ENCODE measurements at places on chromosomes 2 and 18.

- no peak for DNase-seq
These were observed 58.6 kb downstream of the KCNG2 start for GRCh38 chr18:79856119-79857007.

DNA sequence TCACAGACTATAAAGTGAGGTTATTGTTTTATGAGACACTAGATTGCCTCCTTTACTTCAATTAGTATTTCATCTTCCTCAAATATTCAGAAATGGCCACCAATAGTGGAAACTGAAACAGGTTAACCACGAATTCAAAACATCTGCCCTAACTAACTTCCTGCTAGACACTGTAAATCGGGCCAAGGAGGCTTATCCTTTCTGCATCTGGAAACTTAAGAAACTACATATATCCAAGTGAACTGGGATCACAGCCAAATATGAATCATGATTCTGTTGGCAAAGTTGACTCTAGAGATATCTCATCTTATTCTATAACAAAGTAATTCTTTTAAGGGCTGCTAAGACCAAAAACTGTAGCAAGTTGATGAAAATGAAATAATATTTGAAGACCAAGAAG lies 136.6 kb upstream of the ZC3H15 start:
- DNase-seq: no peak

DNA sequence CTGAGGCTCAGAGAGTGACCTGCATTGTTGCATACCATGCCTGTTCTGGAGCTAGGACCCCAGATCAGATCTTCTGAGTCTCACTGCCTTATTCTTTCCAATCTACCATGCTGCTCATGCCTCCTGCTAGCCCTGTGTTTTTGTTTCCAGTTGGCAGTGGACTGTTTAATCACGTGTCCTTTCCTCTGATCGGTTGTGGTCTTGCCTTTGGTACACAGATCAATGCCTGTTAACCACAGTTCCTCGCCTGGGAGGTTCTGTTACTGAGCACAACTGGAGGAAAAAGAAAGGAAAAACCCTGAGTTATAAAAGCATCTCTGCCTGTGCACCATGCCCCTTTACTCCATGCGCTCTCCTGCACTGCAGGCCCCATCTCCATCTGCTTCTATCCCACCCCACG lies 329.1 kb downstream of the SETBP1 start:
- DNase-seq: no peak

GRCh38 chr2:224147174-224147573 lies 108.1 kb upstream of the SERPINE2 start:
- DNase-seq: no peak

DNA sequence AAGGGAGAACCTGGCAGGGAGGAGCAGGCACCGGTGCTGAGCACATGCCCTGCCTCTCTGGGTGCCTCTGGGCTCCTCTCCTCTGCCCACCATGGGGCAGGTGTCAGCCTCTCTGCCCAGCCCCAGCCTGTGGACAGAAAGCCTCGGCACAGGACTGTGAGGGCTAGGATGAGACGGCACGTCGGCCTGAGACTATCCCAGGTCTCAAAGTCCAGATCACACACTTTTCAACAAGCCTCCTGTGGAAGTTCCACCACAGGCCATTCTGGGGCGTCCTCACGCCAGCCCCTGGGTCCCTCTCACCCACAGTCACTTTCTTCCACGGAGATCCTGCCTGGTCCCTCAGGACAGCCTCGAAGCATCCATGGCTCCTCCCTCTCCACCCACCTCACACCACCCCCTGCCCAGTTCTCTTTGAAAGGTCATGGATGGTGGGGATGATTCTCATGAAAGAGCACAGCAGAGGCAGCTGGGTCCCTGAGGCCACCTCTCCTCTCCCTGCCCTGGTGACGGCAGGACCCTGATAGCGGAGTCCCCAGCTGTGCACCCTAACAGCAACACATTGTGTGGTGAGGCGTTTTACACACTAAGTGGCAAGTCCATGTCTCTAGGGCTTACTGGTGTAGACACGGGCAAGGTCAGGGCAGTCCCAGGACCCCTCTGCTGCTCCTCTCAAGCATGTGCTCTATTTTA lies 569.4 kb upstream of the SALL3 start:
- no peak for DNase-seq

- no peak for DNase-seq
These were observed 363.5 kb upstream of the TNP1 start for GRCh38 chr2:217223222-217223930.

- peak; percentile 66 for DNase-seq
These were observed 89.0 kb downstream of the ZNF532 start for GRCh38 chr18:58953627-58954026.

- DNase-seq: peak; percentile 39
These were observed 124.9 kb downstream of the PRKCE start for GRCh38 chr2:45776160-45776955.

DNA sequence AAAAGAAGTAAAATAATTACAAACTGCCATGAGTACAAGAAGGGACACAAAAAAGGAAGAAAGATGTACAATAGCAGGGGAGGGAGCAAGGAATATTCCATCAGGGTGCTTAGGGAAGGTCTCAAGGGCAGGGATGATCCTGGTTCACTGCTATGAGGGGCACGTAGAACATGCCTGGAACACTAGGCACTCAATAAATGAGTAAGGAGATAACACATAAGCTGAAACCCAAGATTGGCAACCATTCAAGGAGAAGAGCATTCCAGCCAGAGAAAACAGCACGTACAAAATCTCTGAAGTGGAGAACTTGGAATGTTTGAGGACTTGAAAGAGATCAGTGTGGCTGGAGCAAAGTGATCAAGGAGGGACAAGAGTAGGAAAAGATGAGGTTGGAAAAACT lies 103.2 kb downstream of the FAM161A start:
- no peak for DNase-seq

DNA sequence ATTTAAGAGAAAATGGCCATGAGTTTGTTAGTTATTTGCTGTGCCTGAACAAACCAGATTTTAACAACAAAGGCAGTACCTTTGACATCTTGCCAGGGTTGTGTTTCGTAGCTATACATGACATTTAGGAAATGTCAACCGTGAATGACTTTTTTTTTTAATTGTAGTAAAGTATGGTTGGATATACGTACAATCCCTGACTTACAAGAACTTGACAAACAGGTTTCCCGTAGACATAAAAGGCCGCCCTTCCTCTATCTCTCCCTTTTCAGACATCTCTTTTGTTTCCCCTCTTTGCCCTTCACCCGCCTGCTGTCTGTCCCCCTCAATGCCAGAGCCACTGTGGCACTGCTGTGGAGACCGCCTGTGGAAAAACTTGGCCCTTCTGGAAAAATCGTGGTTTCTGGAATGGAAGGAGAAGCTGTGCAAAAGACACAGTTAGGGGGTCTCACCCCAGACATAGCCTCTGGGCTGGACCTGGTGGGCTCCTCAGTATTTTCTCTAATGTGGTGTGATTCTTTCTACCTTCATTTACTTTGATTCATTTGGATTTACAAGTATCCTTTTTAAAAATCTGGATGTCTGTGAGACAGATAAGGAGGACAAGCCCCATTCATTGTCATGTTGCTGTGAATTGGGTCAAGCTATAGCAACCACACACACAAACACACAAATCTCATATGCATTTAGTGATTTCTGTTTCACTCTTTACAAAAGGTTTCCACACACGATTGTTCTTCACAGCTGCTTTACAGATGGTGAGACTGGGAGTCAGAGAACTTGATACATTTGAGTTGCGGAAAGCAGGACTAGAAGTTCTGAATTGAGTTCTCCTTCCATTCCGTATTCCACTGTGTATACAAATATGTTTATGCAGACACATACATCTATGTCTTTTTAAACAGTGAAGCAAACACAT lies 48.6 kb downstream of the SPATS2L start:
- no peak for DNase-seq

DNA sequence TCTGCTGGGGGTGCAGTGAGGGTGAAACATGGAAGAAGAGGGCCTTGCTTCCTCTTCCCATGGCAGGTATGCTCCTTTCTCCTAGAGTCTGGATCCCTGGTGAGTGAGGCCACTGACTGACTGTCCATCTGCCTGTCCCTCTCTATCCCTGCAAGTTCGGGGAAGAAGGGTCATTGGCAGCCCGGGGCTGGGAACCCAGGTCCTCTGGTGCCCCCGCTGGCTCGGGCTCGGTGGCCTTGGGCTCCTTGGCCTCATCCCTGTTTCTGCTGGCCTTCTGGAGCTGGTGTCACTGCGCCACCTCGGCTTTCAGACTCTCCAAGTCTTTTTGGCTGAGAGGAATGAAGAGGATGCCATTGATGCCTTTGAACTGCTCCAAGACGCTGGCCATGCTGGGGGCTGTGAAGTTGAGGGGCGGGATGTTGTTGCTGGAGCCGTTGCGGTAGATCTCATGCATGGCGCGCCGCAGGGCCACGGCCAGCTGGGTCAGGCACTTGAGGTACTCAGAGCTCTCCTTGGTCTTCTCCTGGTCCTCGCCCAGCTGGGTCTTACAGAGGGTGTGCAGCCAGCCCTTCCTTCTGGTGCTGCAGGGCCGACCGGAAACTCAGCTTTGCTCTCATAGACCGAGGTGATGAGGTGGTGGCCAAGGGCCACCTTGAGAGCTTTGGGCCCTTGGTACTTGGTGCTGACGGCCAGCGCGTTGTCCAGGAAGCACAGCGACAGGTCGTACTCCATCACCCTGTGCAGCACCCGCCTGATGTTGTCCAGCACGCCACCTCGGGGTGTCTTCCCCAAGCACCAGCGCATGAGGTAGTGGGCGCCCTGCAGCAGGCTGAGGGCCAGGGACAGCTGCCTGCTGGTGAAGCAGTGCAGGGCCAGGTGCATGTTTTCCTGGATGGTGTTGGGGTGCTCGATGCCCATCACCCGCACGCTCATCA lies 6.3 kb downstream of the MEP1B start:
- DNase-seq: no peak

DNA sequence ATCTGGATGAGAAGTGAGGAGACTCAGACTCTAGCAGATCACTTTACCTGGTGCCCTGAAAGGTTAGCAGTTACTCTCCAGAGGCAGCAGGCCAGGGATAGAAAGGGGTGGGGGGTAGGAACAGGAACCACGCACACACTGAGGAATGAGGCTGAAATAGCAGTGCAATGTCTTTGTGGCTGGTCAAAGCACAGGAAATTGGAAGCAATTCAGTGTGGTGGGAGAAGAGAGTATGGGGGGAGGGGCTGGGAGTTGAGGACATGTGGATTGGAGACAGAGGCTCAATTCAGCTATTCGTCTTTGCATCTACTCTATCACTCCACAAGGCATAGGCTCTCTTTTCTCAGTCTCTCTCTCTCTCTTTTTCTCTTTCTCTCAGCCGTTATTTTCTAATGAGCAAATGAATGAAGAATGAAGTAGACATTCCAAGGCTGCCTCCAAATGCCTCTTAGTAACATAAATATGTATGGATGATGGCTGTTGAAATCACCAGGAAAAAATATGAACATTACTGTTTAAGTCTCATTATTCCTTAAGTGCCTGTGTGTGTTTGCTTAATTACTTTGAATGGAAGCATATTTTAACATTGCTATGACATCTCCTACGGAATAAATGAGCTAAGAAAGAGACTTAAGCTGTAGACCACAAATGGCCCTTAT lies 979.4 kb downstream of the TSN start:
- no peak for DNase-seq

GRCh38 chr18:6055711-6056110 lies 160.4 kb upstream of the TMEM200C start:
- no peak for DNase-seq

DNA sequence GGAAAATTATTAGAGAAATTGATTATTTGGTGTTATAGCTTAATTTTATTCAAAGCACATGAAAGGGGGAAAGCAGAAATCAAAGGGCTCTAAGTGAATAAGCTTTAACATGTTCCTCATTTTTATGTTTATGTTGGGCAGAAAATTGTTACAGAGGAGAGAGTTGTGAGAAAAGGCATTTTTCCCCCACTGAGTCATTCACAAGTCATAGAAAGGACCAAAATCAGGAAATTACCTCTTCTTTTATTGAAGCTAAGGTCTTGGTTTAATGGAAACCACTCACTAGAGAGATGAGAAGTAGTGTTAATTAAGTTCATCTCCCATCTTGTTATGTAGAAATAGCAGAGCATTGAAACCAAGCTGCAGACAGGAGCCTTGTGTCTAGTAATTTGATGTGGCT lies 175.3 kb upstream of the THUMPD2 start:
- DNase-seq: no peak

- DNase-seq: no peak
These were observed 247.0 kb downstream of the KCNH7 start for GRCh38 chr2:162591403-162592083.
